Aorta (tissue), 5 donors: ENCODE measurements at places on chromosomes 5 and 9. TPM values are rescaled to one million over a fixed set of nuclear protein-coding genes. Genes with fewer than 3 reads are reported as not detected.

- peak; percentile 44 for DNase-seq
Measured at GRCh38 chr9:131869348-131869747, 129.5 kb upstream of the RAPGEF1 start.

- no peak for DNase-seq
Measured at GRCh38 chr5:157312492-157312891, 46.6 kb downstream of the CYFIP2 start.

DNA sequence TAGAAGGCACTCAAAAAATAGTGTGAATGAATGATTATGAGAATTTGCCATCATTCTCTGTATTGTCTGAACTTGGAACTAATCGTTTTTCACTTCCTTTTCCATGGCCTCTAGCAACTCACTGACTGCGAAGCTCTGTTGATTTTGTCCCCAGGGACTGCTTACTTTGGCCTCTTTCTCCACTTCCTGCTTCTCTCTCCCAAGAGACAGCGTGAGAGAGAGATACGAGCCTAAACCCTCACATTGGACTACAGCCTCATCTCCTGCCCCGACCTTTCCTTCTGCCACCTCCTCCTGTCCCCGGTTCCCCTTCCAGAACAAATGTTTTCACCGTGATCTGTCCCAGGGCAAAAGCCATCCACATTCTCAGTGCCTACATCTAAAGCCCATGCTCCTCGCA lies 300.8 kb upstream of the PANK3 start:
- DNase-seq = no peak

DNA sequence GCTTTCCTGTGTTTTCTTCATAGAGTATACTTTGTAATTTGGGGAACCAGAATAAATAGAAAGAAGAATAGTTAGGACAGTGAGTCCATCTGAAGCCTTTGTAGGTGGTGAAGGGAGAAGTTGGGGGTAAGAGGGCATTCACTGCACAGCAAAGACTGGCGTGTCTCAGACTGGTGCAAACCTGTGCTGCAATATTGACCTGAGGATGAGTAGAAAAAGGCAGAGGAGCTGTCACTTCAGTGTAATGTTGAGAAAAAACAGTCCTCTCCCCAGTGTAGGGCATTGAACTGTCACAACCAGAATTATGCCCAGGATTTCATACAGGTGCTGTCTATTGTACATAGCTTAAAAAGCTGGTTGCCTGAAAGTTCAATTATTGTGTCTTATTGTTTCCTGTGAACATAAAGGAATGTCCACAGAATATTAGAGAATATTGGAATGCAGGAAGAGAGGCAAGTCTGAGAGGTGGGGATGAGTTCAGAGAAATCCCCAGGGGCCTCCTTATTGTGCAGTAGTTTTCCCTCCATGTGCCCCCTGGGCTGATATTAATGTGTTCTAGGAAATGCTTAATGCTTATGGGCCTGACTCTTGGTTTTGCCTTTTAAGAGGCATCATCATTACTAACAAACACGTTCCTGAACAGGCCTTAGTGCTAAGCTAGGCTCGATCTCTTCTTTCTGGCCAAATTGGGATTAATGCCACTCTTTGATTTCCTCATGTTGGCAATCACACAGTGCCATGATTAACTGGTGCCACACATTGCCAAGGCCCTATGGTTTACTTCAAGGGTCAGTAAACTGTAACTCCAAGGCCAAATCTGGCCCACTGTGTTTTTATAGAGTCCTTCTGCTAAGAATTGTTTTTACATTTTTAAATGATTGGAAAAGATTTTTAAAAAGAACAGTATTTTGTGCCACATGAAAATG lies 34.0 kb downstream of the DAPK1 start:
- no peak for DNase-seq

GRCh38 chr5:20556115-20556763 lies 568.2 kb upstream of the CDH18 start:
- no peak for DNase-seq

DNA sequence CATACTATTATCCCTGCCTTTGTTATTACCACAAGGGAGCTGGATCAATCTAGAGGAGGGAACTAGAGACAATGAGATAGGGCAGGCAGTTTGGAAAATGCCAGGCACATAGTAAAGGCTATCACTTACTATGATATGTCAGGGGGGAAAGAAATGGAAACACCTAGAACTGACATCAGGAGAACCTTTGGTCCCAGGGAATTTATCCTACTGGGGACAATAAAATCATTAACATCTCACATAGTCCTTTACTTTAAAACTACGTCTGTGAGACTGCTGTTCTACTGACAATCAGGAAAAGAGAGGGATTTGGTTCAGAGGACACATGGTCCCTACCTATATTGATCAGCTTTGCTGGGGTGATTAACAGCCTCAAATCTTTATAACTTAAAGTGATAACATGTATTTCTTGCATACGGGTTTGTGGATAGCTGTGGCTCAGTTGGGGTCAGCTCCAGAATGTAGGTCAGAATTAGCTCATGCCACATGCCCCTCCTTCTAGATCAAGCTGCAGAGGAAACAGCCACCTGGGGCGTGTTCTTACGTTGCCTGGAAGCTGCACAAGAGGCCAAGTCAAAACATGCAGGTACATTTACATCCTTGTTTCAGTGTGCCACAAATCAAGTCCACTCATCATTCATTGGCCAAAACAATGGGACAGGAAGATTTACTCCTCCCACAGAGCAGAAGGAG lies 43.9 kb upstream of the ALDOB start:
- DNase-seq = no peak

GRCh38 chr5:84255315-84255714 lies 129.4 kb downstream of the EDIL3 start:
- DNase-seq = no peak

DNA sequence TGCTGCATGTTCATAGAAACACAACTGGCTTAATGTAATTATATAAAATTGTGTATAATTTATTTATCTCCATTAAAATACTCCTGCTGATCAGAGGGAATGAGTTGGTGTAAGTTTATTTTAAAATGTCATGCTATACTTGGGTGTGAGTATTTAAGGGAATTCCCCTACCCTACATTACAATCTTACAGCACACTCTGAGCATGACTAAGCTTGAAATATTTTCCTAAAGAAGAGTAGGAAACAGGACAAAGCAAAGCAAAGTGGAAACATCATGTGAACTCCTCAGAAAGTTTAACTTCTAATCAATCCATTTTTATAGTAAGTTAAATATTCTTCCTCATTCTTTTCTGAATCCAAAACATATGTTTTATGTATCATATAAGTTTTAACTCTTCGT lies 1271.3 kb downstream of the EFNA5 start:
- DNase-seq = no peak

DNA sequence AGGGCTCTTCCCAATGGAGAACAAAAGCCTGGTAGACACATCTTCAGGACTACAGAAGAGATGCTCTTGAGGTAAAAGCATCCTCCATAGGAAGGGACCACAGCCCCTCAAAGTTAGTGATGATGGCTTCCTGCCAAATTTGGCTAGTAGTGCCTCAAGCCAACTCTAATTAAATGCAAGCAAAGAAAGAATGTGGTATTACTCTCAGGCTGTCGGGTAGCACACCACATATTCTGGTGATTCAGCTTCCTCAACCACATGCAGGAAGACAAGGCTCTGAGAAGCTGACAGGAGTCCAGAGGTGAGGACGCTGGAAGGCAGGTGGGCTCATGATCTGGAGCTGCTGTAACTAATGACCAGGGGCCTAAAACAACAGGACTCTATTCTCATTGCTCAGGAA lies 37.2 kb upstream of the S1PR3 start:
- no peak for DNase-seq

GRCh38 chr5:424301-425110 lies 18.5 kb upstream of the EXOC3 start:
- peak; percentile 57 for DNase-seq

DNA sequence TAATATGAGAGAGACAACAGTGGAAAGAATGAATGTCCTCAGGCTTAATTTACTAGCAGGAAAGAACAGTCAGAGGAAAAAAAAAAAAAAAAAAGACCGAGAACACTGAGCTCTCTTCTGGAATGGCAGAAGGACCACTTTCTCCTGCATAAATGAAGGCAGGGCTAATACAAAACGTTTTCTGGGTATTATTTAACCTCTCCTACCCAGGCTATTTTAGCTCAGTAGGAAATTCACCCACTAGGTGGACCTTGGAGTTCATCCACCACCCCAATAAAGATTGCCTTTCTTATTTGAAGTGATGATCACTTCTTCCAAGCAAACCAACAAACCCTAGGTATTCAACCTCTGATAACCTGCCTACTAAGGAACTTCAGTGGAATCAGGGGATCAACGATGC lies 3.7 kb downstream of the GLIS3 start:
- DNase-seq = no peak

GRCh38 chr9:129014124-129014523 lies 14.0 kb downstream of the SH3GLB2 start:
- DNase-seq = no peak

DNA sequence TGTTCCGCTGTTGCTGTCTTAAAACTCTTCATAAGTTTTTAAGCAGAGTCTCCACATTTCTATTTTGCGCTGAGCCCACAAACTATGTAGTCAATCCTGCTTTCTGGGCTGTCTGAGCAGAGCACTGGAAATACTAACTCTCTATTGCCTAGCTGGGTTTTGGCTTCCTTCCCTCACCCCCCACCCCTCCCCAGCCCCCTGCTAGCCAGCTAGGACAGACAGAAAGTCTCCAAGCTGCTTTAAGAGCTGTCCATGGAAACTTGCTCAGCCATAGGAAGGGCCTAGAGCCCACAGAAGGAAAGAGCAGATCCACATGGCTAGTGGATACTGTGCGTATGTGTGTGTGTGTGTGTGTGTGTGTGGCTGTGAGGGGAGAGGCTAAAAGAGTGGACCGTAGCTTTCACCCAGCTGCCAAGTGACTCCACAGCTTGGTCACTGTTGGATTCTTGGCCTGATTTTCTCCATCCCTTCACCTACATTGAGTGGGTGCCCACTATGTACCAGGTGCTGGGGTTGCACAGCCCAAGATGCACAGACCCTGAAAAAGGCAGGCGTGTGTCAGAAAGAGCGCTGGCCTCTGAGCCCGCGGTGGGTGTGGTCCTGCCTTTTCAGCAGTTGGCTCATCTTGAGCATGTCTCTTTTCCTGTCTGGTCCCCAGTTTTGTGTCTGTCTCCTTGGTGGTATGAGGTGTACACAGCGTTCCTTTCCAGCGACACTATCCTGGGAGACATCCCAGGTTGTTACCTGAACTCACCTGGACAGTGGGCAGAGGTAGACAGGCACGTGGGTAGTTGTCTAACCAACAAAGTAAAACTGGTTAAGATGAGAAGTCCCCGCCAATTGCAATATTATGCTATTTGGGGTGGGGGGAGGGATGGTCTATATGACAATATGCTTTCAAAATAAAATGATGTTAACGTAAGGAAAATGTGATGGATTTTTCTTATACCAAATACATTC lies 5.4 kb upstream of the NKX2-5 start:
- DNase-seq = no peak

DNA sequence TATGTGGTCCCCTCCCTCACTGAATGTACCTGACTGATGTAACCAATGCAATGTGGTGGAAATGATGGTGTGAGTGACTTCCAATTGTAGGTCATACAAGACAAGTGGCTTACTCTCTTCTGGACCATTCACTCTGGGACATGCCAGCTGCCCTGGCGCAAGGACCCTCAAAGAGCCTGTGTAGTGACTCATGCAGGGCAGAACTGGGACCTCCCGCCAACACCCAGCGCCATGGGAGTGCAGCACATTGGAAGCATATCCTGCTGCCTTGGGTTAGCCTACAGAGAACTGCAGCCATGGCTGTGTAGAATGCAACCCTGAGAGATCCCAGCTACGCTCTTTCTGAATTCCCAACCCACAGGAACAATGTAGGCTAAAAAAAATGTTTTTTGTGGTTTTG lies 90.0 kb upstream of the PANK3 start:
- no peak for DNase-seq

DNA sequence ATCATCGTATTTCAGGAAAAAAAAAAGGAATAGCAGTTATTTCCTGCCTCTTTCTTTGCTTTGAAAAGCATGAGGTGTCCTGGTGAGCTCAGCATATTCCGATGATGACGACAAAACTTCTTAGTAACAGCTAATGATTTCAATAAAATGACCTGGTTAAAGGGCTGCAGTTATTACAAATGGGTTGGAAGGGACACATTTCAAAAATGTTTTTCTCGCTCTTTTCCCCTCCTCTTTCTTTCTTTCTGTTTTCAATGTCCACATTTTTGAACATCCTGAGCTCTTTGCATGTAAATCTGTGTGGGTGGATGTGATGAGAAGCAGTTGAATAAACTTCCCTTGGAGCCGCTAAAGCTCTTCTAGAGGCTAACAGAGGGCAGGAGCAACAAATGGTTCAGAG lies 186.8 kb upstream of the SLC27A6 start:
- no peak for DNase-seq

Gene PCDHGB2
- 6.5 TPM for total RNA-seq

Gene FOXD4L5
- total RNA-seq = 0.19 TPM

Gene GABRP
- total RNA-seq = not detected

Gene CDKN2B-AS1
- 1.2 TPM for total RNA-seq

Gene MTRR
- 45.5 TPM for total RNA-seq

Gene NUTM2F
- total RNA-seq = not detected
